ENCODE measurements at places on chromosomes 11 and 22. TPM values are rescaled to one million over a fixed set of nuclear protein-coding genes. Genes with fewer than 3 reads are reported as not detected.

Gene RAG1
- total RNA-seq = 1.1 TPM

DNA sequence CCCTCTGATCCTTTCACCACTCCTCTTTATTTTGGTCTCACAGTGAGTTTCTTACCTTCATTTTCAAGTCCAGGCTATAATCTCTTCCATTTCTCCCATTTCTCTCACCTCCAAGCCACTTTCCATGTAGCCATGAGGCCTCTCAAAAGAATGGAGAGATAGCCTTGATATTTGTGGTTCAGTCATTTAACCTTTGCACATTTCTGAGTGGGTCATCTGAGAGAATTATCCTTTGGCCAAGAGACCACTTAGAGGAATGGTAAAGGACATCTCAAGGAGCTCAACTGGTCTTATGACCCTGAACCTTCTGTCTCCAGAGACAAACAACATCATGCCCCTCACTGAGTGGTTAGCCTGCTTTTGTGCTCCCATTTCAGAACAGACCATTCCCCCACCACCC lies 121.1 kb downstream of the KIRREL3 start:
- DNase-seq = no peak

Gene WNT7B
- 58.6 TPM for total RNA-seq

DNA sequence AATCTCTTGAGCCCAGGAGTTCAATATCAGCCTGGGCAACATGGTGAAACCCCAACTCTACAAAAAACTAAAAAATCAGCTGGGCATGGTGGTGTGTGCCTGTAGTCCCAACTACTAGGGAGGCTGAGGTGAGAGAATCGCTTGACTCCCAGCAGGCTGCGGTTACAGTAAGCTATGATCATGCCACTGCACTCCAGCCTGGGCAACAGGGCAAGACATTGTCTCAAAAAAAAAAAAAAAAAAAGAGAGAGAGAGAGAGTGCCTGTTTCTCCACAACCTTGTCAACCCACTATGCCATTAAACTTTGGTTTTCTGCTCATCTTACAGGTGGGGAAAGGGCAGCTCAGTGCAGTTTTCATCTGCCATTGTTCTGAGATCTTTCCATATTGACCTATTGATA lies 5.1 kb downstream of the FOLR3 start:
- no peak for DNase-seq

DNA sequence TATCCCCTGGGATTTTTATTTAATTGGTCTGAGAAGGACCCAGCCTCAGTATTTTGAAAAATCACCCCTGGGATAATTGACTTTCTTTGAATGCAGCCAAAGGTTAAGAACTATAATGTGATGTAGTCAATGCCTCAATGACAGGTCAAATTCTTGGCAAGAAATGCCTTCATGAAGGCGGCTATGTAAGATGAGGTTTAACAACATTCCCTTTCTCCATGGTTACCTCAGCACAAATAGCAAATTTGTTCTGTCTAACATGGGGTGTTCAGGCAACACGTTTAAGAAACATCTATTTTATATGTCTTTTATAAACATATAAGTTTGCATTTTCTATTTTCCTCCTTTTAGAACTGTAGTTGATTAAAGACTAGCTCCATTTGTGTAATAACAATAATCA lies 5.3 kb downstream of the SLN start:
- no peak for DNase-seq

GRCh38 chr22:38202437-38203089 lies 769 bp downstream of the MAFF start:
- DNase-seq = peak; percentile 90
